CD4-positive, alpha-beta T cell treated with Interleukin-15 for 4 hours (primary cell): ENCODE measurements at places on chromosomes 16 and 17.

- DNase-seq = no peak
Measured at GRCh38 chr17:49889500-49889899, 41.6 kb upstream of the TAC4 start.

- no peak for DNase-seq
Measured at GRCh38 chr16:75087375-75087979, 29.1 kb downstream of the LDHD start.

GRCh38 chr16:19688396-19689024 is 29.5 kb downstream of the KNOP1 start:
- DNase-seq = no peak

DNA sequence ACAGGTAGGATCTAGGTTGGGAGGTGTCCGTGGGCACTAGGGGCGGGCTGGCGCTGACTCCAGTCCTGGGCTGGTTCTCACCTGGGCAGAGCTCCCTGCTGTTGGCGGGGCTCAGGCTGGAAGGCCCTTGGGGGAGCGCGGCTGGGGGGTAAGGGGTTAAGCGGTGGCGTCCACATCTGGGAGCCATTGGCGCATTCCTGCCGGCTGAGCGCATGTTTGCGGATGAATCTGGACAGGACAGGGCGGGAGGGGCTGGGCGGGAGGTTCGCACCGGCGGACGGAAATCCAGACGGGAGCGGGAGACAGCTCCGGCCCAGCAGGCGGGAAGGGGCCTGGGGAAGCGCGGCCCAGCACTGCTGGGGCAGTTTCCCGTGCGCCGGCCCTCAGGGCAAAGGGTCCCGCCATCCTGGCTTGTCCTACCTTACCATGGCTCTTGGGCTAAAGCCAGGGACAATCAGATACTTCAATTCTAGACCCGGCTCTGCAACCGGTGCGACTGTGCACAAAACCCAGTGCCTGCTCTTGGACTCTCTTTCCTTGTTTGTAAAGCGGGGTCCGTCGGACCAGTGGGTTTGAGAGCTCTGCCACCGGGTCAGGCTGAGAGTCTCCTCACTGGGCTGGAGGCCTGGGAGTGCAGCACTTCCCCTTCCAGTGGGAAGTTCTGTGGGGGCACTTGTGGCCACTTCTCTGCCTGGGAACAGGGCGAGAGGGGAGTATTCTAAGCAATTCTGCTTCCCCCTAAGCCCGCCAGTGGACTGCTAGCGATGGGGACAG is 7.8 kb downstream of the RARA start:
- DNase-seq = no peak

DNA sequence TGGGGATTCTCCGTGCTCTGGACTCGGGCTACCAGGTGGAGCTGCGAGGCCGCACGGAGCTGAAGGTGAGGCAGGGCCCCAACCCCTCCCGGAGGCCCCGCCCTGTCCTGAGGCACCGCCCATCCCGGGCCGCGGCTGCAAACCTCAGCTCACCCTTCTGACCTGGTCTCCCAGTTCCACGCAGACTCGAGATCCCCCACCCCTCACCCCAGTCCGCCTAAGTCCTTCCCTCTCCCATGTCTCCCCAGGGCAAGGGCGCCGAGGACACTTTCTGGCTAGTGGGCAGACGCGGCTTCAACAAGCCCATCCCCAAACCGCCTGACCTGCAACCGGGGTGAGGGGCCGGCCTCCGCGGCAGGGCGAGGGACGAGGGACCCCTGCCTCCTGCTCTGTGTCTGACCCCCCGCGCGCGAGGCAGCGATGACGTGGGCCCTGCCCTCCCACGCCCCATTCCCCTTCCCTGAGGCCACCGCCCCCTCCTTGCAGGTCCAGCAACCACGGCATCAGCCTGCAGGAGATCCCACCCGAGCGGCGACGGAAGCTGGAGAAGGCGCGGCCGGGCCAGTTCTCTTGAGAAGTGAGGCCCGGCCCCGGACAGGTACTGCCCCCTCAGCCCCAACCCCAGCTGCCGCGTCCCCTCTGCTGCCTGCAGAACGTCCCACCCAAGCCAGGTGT is 13.7 kb downstream of the GUCY2D start:
- no peak for DNase-seq

- no peak for DNase-seq
Measured at GRCh38 chr16:53864819-53865493, 161.0 kb downstream of the FTO start.

- DNase-seq = no peak
Measured at GRCh38 chr16:59216291-59216690, 482.2 kb upstream of the GOT2 start.

DNA sequence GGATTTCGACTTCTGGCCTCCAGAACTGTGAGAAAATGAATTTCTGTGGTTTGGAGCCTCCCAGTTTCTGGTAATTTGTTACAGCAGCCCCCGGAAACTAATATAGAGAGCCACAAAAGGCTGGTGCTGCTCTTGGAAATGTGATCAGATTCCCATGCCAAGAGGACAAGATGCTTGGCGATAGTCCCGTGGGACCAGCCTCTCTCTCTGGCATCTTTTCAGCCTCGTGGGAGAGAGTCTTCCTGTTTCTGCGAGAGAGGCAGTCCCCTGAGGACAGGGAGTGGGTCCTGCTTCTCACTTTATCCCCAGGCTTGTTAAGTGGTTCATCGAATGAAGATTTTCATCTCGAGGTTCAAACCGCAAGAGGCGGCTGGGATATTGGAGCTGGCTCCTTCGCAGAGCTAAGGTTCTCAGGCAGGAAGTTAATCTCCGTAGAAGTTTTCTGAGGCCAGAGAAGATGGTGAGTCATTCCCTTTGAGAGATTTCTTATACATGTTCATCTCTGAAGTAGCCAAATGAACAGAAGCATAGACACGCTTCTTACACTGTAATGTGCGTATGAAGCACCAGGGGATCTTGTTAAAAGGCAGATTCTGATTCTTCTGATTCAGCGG is 211.6 kb upstream of the SDK2 start:
- no peak for DNase-seq

DNA sequence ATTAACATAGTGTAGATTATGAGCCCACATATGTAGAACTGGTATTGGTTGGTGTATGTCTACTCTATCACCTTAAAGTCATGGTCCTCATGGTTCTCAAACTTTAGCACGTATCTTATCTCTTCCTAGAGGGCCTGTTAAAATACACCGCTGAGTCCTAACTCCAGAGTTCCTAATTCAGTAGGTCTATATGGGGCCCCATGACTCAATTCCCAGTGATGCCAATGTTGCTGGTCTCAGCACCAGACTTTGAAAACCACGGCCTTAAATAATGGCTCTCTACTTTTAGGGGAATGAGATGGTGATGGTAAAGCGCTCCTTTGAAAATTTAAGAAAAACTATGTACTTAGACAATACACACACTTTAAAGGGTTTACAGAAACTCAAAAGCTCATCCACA is 36.6 kb downstream of the SMURF2 start:
- no peak for DNase-seq

- DNase-seq = no peak
Measured at GRCh38 chr16:23499801-23500200, 10.5 kb downstream of the GGA2 start.

GRCh38 chr17:68006797-68007196 is 10.5 kb upstream of the C17orf58 start:
- DNase-seq = no peak

DNA sequence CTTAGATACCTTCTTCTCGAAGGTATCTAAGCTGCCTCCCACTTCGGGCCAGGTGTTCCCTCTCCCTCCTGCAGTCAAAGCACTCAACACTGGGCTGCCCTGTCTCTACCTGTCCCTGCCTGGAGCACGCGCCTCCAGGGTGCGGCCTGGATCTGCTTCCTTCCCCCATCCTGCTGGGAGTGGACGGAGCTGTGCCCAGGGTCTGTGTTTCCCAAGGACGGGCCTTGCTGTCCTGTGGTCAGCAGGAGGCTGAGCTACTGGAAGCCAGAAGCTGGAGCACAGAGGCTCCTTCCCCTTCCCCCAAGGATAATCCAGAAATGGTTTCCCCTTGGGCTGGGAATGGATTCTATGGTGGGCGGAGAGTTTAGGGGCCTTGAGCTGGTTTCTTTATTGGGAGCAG is 16.7 kb downstream of the LLGL2 start:
- no peak for DNase-seq
